ENCODE measurements at places on chromosomes 6 and 20. TPM values are rescaled to one million over a fixed set of nuclear protein-coding genes. Genes with fewer than 3 reads are reported as not detected.

- DNase-seq: peak; percentile 58
Measured at GRCh38 chr20:53869466-53870258, 200.7 kb downstream of the BCAS1 start.

The TRIM10 gene
- 3.9 TPM for total RNA-seq

- no peak for DNase-seq
Measured at GRCh38 chr20:24720957-24721356, 228.1 kb upstream of the CST7 start.

DNA sequence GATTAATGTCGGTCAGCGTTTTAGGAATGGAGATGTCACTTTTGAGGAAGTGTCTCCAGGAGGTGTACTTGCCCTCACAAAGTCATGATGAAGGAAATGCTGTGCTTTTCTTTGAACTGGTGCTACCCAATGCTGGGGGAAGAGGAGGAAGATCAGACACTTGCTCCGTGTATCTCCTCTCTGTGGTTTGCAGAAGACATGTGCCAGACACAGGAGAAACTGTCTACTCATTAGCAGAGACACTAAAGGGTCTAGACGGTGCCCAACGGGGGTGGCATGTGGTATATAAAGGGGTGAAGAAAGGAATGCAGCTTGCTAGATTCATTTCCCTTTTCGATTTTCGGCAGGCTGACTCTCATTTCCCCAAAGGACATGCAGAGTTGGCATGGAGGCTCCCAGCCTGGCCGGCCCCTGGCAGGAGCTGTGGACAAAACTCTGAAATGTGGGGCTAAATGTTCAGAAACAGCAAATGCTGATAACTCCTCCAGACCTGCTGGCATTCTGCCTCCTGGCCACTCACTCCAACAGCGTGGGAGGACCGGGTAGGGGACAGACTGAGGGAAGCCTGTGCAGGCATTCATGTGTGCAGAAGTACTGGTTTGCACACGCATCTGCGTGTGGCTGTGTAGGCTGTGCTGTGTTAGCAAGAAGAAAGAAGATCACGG lies 59.6 kb upstream of the QKI start:
- no peak for DNase-seq

The SLC35D3 gene
- 0.12 TPM for total RNA-seq

- no peak for DNase-seq
Measured at GRCh38 chr6:50862176-50862575, 43.5 kb downstream of the TFAP2B start.

- DNase-seq: peak; percentile 37
Measured at GRCh38 chr6:105880030-105880492, 206.1 kb upstream of the PRDM1 start.

- peak; percentile 63 for DNase-seq
Measured at GRCh38 chr6:7112741-7113313, 5.1 kb downstream of the RREB1 start.

DNA sequence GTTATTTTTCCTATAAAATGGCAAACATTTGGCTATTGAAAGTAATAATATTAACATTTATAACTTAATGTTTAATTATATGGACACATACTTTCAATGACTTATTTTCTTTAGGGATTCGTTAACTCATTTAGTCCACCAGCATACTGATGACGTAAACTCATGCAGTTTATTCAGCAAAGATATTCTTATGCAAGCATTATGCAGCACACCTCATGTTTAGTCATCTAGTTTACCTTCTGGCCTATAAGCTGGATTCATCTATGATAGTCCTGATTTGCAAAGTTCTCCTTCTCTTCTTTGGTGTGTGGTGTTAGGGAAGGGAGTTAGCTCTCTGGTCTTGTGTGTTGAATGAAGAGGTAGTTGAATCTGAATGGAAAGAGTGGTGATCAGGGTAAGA lies 60.0 kb downstream of the OR2J2 start:
- DNase-seq: no peak

The SLC4A11 gene
- total RNA-seq: 0.31 TPM

DNA sequence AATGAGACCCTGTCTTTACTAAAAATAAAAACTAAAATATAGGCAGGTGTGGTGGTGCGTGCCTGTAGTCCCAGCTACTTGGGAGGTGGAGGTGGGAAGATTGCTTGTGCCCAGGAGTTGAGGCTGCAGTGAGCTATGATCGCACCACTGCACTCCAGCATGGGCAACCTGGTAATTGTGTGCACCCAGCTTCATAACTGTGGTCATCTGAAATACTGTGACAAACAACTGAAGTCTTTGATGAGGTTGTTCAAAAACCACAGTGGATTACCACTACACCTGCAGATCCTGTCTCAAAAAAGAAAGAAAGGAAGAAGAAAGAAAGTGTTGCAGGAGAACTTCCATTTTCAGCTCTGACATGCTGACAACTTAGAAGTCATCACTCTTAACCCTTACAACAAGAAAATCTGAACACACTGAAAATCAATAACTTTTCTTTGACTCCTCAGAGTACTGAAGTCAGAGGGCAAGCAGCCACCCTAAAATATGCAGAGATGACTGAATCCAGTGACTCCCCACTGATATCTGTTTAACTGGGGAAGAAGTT lies 13.8 kb upstream of the ZBP1 start:
- no peak for DNase-seq

- DNase-seq: no peak
Measured at GRCh38 chr6:100057941-100058340, 63.9 kb upstream of the MCHR2 start.

The TP53TG5 gene
- 1.4 TPM for total RNA-seq

DNA sequence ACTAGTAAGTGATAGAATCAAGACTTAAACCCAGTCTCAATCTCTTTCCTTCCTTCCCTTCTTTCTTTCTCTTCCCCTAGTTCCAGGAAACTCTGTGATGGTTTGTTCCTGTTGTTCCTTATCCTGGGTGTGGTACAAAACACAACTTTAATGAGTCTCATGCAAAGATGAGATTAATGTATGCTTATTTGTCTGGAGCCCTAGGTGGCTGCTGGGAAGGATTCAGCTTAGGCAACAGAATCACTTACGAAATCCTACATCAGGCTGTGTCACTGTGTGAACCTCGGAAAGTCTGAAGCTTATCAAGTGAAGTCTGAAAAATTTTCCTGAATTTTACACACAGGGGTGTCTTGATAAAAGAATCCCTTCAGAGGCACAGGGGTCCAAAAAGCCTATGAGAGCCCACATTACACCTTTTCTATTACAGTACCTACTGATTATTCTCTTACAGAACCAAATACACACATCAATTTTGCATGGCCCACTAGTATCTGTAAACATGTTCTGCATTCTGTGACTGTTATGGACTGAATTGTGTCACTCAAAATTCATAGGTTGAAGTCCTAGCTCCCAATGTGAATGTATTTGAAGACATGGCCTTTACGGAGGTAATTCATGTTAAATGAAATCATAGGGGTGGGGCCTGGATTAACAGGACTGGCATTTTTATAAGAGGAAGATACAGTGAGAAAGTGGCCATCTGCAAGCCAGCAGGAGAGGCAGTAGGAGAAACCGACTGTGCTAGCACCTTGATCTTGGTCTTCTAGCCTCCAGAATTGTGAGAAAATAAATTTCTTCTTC lies 144.7 kb downstream of the MYB start:
- peak; percentile 33 for DNase-seq

DNA sequence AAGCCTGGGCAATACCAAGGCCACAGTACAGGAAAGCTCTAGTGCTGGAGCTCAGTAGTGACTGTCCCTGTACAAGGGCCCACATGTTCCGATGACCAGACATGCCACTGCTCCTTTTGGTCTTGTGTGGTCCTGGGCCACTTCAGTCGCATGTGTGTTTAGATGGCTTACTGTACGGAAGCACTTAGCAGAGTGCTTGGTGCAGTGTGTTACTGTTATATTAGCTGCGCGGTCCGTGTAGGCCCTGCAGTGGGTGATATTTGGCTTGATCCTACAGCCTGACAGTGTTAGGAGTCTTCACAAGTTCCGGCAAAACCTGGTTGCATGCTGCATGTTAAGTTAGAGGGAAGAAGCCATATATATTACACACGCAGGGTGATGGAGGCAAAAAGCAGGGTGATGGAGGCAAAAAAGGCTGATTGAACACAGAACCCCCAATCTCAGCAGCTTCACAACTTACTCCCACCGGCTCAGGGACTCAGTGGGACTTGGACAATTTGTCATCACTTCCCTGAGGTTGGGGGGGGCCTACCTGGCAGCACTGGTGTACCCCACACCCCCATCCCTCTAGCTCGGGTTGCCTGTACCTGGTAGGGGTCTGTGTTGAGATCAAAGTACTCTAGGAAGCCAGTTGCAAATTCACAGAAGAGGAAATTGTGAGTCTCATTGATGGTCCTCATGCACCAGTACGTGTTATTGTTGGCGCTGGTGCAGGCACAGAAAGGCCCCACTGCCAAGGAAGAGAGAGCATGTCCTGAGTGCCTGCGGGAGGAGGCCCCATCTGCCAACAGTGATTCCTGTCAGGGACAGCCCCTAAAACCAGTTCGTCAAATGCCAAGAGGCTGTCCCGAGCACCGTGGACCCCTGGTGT lies 122.6 kb downstream of the SULF2 start:
- no peak for DNase-seq

The HEY2 gene
- total RNA-seq: 1.5 TPM

The HTR1E gene
- not detected for total RNA-seq

The KIAA0408 gene
- total RNA-seq: 2.4 TPM

DNA sequence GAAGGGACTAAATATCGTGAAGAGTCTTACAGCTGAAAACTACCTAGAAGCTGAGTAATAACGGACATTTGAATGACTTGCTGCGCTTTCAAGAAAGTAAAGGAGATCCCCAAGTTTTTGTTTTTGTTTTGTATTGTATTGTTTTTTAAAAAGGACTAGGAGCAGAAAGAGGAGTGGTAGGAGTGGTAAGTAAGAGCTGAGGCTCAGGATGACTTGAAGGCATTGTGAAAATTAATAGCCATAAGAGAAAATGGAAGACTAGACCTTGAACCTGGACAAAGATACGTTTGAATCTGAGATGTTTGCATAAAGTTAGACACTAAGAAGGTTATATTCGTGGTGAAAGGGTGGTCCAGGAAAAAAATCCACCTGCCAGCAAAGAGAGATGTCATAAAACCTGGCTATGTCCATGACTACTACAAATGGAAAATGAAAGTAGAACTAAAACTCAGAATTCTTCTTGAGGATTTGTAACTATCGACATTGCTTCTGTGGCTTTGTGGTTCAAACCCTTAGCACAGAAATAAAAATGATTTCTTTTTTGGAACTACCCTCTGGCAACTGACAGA lies 824.8 kb upstream of the FLRT3 start:
- DNase-seq: no peak

- no peak for DNase-seq
Measured at GRCh38 chr6:93165850-93166430, 253.4 kb downstream of the EPHA7 start.

DNA sequence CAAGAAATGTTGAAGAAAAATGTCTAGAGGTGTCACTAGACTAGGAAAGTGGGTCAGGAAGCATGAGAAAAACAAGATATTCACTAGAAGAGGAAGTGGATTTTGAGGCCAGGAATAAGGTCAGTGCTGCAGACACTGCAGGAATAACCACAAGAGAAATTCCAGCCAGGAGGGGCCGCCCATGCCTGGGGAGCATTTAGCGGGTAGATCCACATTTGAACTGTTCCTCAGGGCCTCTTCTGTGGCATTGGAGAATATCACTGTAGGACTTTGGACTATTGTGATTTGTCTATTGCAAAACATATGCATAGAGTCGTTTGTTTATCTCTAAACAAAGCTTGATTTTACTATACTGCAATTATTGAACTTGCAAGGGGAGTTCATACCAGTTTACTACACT lies 49.6 kb upstream of the CCDC28A start:
- DNase-seq: peak; percentile 14

GRCh38 chr20:8254911-8255582 lies 123.0 kb downstream of the PLCB1 start:
- no peak for DNase-seq

GRCh38 chr6:35494161-35494563 lies 2.7 kb downstream of the TEAD3 start:
- peak; percentile 44 for DNase-seq

DNA sequence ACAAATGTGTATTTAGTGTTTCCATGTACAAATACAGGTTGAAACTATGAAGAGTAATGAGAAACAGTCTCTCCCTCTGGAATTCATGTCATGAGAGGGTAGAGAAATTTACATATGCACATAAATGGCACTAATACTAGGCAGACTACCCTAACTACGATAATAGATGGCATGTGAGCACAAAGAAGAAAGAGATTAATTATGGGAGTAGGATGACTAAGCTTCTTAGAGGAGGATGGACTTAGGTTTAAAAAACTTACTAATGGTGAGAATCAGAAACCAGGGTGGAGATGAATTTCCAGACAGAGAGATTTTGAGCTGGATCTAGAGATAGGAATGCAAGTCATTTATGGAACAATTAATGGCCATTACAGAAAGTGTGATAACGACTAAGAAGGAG lies 225.3 kb upstream of the HTR1E start:
- DNase-seq: no peak

DNA sequence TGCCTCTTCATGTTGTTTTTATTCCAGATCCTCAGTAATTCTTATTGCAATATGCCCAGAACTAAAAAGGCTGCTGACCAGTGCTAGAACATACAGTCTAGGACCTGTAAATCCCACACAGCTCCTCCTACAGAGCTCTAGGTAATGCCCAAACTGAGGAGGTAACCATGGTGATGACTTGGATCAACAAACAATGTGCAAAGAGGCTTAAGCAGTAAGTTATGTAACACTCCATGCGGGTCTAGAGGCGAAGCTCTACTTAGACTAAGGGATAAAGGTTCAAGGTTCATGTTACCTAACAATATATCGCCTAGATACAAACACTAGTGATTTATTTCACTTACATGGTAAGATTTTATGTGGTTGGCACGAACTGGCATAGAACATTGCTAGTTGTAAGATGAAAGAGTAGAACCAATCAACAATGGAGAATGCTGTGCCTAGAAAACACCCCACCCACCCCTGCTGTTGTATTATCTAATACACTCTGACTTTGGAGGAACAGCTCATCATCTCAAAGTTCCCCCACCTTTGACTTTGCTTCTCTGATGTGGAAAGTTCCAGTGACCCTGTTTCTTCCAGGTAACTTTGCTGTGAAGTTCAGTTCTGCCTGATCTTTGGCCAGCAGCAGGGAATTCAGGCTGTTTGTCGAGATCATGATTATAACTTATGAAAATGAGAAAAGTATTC lies 242.4 kb downstream of the ALDH8A1 start:
- no peak for DNase-seq

The PAX1 gene
- 0.06 TPM for total RNA-seq

DNA sequence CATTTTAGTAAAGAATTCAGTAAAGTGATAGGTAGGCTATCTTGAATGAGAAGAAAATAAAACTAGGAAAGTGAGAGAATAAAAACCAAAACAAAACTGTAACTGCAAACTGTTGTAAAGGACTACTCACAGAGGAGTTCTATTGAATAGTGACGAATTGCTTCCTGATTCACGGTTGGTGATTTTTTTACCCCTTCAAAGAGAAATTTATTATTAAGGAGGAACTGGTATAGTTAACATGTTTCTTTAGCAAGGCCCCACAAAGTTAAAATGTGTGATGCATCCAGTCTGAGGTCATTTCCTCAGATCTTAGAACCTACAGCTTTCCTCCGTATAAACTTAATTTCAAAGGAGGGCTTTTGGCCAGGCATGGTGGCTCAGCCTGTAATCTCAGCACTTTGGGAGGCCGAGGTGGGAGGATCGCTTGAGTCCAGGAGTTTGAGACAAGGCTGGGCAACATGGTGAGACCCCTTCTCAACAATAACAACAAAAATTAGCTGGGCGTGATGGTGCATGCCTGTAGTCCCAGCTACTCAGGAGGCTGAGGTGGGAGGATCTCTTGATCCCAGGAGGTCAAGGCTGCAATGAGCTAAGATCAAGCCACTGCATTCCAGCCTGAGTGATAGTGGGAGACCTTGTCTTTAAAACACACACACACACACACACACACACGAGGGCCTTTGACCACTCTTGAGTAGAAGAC lies 8.3 kb downstream of the PRDM1 start:
- no peak for DNase-seq
